ENCODE measurements at places on chromosomes 12 and 14. TPM values are rescaled to one million over a fixed set of nuclear protein-coding genes. Genes with fewer than 3 reads are reported as not detected.

The DNAL1 gene
- total RNA-seq = 9.2 TPM

The RIPK3 gene
- total RNA-seq = 1.4 TPM

The RD3L gene
- total RNA-seq = not detected

The OR4E2 gene
- total RNA-seq = not detected

The GCH1 gene
- 18.1 TPM for total RNA-seq

Measured in nasal cavity respiratory epithelium epithelial cell of viscerocranial mucosa (primary cell).